NCI-H524 treated with DMSO at 0.1 percent for 48 hours (cell line): ENCODE measurements at places on chromosomes 16 and 17.

- DNase-seq = no peak
Measured at GRCh38 chr16:23877107-23878070, 41.6 kb downstream of the PRKCB start.

DNA sequence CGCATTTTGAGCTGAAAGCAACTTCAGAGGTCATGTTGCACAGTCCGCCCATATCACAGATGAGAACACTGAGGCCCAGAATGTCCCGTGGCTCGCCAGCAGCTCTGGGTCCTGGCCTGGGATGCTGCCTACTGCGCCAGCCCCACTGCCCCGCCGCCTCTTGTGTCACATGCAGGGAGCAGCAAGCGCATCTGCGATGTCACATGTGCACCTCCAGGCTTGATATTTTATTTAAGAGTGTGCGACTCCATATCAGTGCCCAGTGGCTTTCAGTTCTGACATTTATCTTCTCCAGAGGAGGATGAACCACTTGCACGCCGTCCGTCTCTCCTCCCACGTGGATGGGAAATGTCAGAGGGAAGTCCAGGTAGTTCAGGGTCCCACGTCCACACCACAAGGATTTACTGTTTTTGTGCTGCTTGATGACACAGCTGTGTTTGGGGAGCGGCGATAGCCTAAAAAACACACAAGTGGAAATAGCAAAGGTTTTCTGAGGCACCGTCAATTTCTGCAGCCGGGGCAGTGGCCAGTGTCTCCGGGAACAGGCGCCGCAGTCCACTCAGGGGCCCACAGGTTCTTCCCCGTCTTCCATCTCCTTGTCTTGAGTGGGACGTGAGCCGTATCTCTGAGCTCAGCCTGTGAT, 7.0 kb upstream of the RBFOX3 start:
- DNase-seq = no peak

GRCh38 chr17:77319211-77320043, 178.7 kb downstream of the SEC14L1 start:
- no peak for DNase-seq

DNA sequence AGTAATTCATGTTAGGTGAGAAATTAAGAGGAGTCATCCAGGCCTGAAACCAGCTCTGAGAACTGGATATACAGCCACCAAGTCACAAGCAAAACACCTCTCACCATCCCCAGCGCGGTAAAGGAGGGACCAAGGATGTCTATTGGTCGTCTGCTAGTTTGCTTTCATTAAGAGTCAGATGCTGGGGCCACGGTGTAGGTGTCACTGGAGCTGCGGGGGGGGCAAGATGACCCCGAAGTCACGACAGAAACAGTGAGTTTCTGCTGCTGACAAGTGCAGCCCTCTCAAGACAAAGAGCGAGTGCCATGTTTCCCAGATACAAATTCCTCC, 790 bp downstream of the NCBP3 start:
- no peak for DNase-seq

DNA sequence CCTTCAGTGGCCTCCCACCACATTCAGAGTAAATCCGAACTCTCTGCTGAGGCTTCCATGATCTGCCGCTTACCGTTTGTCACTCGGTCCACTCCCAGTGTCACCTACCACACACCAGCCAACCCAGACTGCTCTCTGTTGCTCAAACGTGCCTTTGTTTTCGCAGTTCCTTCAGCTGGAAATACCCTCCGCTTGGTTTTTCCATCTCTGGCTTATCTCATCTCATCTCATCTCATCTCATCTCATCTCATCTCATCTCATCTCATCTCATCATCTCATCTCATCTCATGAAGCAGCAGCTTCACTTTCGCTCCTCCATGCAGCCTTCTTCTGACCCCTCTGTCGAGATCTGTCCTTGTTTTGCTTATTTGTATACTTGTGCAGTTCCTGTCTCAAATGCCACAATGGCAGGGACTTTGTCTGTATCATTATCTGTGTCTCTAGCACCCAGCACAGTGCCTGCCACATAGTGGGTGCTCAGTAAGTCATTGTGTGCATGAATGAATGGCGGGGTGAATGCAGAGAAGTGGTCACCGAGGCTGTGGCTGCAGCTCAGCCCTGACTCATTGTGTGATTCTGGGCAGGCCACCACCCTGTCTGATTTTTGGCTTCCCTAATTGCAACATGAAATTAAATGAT, 3.8 kb upstream of the SNX20 start:
- DNase-seq = no peak

GRCh38 chr17:72338847-72339790, 218.3 kb downstream of the SOX9 start:
- DNase-seq = no peak

DNA sequence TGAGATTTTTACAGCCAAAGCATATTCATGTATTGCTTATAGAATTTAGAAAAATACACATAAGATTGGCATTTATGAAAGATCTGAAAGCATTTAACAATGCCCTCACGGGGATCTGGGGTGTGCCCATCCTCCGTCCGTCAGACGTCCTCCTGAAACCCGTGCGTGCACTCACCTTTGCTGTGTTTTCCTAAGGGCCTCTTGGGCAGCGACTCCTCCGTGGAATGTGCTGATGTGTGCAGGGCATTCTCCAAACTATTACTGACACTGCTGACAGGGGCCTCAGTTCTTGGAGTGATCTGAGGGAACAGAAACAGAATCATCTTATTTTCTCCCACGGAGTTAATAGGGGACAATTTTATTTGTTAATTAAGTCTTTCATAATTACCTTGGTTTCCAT, 33.0 kb downstream of the ZCCHC14 start:
- DNase-seq = no peak

DNA sequence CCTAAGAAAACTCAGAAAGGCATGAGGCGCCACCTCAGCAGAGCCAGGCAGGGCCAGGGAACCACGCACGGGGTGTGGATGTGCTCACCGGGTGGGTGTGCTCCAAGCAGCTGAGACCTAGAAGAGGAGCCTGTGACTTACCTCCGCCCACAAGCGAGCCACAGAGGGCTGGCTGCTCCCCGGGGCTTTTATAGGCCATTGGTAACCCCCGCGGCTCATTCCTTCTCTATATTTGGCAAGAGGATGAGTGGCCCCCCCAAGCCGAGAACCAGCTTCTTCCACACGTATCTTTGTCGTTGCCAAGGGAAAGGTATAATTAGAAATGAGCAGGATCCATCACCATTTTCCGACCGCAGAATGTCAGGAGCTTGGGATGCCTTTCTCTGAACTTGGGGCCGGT, at the start of gene MYH3:
MYH3 (minus strand) TSS at position 162 of the 400 bp plus-strand sequence. CDS start 2,245 bp downstream, outside the sequence.
- DNase-seq = no peak

- DNase-seq = no peak
Measured at GRCh38 chr17:49365667-49366066, 3.6 kb upstream of the ZNF652 start.

- DNase-seq = no peak
Measured at GRCh38 chr16:1941162-1942046, 1.6 kb downstream of the MSRB1 start.

DNA sequence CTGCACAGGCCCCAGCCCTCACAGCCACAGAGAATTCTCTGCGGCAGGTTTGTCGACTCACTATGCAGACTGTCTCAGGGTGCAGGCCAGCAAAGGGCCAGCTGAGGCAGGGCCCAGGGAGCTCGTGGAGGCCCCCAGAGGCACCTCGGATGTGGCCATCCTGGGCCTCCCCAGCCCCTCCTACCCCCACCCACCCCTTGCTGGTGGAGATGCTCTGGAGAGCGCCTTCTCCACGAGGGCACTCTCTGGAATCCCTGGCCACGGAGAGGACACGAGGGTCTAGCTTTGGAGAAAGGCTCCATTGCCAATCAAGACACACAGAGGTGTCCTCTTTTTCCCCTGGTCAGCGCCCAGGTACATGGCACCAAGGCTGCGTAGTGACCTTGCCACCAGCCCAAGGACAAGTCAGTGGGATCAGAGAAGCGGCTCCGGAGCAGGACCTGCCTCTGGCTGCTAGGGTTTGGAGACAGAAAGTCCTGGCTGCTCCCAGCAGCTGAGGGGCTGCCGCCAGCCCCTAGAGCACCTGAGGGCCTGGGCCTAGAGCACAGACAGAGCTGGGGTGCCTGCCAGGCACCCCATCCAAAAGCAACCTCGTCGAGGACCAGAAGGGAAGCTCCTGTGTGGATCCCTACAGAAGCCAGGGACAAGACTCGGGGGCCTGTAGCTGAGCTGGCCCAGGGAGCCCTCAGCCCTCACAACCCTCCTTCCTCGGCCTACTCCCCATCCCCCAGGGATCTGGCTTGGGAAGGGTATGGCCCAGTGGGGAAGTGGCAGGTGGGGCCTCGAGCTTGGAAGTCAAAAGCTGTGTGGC, 18.7 kb downstream of the ARL2BP start:
- no peak for DNase-seq

DNA sequence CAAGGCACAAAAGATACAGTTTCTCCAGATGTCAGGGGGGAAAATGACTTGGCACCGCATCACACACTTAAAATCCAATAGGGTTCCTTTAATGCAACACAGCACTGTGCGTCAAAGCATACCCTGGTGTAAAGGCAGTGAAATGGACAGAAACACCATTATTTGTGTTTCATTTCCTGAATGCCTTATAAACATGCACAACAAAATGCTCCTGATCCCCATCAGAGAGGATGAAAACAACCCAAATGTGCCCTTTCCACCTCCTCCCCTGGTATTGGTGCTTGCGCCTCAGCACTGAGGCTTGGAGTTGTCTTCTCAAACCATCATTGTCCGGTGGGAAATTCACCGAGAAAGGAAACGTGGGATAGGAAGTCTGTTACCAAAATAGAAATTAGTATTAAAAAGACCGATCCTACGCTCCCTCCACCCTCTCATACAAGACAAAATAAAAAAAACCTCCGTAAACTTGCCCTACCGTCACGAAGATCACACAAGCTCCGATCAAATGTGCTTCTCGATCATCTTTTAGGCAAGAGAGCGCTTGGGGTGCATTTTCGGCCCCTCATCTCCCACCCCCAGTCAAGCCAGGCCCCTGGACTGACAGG, 722 bp downstream of the CDC27 start:
- DNase-seq = no peak

GRCh38 chr16:1812732-1813163, 13.9 kb downstream of the HAGH start:
- peak; percentile 33 for DNase-seq

- no peak for DNase-seq
Measured at GRCh38 chr17:45784741-45785479, 790 bp downstream of the CRHR1 start.

DNA sequence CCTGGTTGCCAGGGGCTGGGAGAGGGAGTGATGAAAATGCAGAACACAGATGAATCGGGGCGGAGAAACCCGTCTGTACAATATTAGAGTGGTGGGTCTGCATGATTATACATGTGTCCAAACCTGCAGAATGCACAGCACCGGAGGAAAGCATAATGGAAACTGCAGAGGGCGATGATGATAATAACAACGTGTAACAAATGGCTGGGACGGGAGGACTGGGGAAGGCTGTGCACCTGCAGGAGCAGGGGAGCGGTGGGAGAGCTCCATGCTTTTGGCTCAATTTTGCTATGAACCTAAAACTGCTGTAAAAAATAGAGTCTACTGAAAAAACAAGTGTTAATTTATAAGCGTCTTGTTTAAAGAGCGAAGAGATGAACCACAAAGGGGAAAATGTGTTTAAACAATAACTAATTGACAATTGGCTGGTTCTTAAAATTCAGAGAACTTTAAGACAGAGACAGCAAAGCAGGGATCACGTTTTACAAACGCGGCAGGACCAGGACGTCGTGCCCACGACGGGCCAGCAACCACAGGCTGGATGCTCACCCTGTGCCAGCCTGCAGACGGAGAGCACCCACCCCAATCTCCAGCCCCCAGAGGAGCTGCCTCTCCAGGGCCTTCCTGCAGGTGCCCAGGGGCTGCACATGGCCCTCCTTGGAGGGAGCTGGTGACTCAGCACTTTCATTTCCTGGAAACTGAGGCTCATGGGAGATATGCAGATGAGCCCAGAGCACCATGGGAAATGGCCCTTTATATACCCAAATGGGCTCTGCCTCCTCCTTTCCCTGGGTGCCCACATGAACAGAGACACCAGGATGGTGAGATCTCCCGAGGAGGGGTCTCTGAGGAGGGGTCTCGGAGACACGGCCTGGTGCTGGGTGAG, at the start of gene TEX19:
TEX19 (plus strand) TSS at position 783 of the 886 bp plus-strand sequence. CDS start 2,904 bp downstream, outside the sequence.
- DNase-seq = no peak

DNA sequence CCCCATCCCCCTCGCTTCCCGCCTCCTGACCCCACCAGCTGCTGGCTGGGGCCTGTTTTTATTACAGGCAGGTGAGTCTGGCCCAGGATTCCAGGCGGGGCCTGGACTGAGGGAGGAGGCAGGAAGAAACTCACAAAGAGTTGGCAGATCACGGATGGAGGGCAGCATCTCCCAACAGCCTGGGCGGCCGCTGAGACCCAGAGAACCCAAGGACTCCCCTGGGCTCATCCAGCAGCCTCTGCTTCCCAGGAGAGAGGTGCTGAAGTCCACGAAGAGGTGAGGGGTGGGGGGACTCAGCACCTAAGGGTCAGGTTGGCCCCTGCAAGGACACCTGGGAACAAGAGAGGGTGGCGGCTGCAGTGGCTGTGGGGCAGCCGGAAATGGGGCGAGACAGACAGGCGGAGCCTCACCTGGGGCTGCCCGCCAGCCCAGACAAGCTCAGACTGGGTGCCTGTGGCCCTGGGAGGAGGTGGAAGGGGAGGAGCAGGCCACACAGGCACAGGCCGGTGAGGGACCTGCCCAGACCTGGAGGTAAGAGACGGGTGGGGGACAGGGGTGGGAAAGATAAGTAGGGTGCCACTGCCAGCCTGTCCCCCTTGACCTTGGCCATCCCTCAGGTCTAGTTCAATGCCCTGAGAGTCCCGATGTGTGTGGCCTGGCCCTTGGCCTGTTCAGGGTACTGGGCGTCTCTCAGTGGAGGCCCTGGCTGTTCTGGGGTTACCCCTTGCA, 8.7 kb upstream of the ADGRG1 start:
- no peak for DNase-seq

GRCh38 chr17:76379646-76380376, 4.6 kb upstream of the SPHK1 start:
- no peak for DNase-seq

DNA sequence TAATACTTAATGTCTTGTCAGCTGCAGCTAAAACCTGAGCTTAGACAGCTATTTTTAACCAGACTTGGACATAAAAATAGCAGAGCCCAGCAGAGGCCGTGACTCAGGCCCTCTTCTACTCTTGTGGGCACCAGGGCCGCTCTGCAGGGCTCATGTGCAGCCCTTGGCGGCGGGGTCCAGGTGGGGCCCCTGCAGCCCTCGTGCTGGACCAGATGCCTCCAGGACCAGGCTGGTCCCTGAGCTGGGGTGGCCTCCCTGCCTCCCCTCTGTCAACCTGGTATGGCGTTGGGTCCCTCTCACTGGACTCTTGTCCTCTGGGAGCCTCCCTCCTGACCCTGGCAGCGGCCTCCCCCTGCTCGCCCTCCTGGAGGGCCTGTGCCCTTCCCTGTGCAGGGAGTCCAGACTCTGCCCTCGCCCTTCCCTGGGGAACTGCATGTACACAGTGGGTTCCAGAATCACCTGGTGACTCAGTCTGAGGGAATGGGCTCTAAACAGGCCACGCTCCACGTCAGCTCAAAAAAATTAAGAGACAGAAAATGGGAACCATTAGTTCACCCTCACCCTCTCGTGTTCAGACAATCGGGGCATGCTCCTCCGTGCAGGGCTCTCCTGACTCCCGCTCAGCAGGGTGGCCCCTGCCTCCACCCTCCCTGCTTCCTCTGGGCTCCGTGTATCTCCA, 9.7 kb downstream of the CDK5R1 start:
- DNase-seq = no peak

GRCh38 chr17:81509207-81509971, 3.2 kb downstream of the ACTG1 start:
- DNase-seq = no peak

- DNase-seq = no peak
Measured at GRCh38 chr16:29962344-29962994, 590 bp downstream of the TMEM219 start.
